Naive thymus-derived CD4-positive, alpha-beta T cell (primary cell): ENCODE measurements at places on chromosomes 1 and 21. TPM values are rescaled to one million over a fixed set of nuclear protein-coding genes. Genes with fewer than 3 reads are reported as not detected.

The HAO2 gene
- not detected for polyA plus RNA-seq

The AMY2A gene
- polyA plus RNA-seq = not detected

The GPR25 gene
- polyA plus RNA-seq = 1.8 TPM

DNA sequence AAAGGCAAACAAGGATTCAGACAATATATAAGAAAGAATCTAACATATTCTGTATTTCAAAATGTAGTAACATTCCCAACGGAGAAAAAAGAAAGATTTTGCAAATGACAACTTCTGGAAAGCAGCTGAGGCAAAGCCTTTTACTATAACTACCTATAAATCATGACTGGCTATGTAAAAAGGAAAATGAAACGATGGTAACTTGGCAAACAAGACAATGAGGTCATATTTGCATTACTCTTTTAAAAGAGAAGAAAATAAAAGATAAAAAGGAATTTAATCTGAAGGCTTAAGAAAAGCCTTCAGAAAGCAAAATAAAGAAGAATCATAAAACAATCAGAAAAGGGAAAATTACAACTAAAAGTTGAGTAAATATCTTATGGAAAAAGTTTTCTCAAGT is 25.1 kb upstream of the ASPM start:
- no peak for DNase-seq

- DNase-seq = no peak
These were observed 144.6 kb downstream of the GALNT2 start for GRCh38 chr1:230211436-230212145.

DNA sequence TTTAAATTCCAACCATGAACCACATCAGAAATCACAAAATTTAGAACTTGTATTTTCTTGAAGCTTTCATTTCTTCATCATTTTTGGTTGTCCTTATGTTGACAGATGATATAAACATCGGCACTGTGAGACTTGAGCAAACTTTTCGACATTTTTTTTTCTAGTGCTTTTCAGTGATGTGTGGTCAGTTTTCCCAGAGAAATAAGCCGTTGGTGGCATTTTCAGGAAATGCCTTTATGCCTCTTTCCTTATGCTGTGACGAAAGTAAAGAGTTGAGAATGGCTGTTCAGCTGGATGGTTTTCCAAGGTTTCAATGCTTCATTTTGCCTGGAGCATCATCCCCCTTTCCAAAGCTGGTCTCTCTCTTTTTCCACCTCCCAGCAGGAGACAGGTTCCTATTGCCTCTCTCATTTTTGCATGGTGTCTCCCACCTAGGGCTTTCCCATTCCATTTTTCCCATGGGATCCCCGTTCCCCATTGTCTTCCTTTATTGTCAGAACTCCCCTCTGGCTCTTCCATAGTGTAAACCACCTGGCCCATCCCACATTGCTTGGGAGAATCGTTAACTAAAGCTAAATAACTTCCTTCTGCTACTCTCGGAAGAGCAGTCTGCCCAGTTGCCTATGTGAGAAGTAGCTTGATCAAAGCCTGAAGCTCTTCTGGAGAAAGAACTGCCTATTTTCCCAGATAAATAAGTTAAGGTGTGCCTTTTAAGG is 61.4 kb upstream of the DYNLT5 start:
- DNase-seq = no peak

GRCh38 chr1:1922956-1923833 is 4.1 kb upstream of the TMEM52 start:
- no peak for DNase-seq

DNA sequence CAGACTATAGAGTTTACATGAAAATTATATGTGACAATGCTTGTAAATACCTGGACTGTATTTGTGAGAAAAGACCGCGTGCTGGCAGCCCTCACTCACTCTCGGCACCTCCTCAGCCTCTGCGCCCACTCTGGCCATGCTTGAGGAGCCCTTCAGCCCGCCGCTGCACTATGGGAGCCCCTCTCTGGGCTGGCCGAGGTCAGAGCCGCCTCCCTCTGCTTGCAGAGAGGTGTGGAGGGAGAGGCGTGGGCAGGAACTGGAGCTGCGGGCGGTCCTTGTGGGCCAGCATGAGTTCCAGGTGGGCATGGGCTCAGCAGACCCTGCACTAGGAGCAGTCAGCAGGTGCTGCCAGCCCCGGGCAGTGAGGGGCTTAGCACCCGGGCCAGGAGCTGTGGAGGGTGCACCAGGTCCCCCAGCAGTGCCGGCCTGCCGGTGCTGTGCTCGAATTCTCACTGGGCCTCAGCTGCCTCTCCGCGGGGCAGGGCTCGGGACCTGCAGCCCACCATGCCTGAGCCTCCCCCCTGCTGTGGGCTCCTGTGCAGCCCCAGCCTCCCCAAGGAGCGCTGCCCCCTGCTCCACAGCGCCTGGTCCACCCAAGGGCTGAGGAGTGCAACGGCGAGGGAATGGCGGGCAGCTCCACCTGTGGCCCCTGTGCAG is 482.5 kb downstream of the AGBL4 start:
- DNase-seq = no peak
